ENCODE measurements at places on chromosomes 7 and 10.

DNA sequence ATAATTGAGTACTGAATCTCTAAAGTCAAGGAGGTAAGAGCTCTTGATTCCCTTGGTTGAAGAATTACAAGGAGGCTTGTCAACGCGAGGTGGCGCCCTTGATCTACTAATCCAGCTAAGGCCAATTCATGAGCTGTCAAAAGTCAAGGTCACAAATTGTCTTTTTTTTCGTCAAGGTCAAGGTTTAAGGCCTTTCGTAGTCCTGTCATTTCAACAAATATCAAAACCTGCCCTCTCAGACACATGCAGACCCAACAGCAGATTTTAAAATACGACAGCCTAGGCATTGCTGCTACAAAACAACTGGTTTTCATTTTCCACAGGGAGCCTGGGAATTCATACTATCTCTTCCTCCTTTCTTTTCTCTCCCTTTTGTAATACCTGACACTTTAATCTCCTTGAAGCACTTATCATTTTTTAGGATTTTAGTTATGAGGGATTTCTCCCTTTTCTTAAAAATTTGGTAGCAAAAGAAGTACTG is 3.6 kb downstream of the HOXA13 start:
- peaks cover 83% of the 10 kb centered on the region for H3K27me3 ChIP-seq
- H3K4me3 ChIP-seq, result no peak overlapping the region
- H3K27ac ChIP-seq, result no peak overlapping the region
- peaks cover 27% of the 10 kb centered on the region for H3K36me3 ChIP-seq

DNA sequence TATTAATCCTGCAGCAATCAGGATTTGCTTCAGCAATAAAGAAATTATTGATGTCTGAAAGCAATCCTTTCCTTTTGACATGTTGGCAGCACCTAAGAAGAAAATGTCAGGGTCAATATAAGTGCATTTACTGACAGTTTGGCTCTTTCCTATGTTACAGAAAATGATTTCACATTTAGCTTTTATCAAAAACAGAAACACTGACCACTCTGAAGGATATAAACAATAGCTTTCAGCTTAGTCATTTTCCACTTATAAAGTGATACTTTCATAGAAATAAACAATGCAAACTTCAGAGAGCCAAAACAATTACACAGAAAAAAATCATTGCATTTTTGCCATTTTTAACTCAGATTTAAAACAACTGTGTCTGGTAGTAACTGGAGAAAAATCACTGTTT is 325.6 kb upstream of the KAT6B start:
- no peak for DNase-seq
- no peaks in the 10 kb centered on the region for H3K27me3 ChIP-seq
- H3K4me3 ChIP-seq, result no peak overlapping the region
- H3K27ac ChIP-seq, result no peak overlapping the region
- peaks cover 2% of the 10 kb centered on the region for H3K4me1 ChIP-seq
- H3K36me3 ChIP-seq, result no peaks in the 10 kb centered on the region

DNA sequence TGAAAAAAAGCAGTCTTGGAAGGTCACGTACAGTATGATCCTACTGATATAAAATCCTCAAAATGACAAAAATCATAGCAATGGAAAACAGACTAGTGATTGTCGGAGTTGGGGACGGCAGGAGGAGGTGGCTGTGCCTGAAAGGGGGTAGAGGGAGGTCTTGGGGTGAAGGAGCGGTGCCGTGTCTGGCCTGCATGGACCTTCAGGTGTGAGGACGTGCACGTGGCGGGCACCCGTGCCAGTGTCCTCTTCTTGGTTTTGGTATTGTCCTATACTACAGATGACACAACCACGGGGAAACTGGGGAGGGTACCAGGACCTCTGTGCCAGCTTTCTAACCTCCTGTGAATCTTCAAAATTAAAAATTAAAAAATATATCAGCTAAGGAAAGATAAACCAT is 73.0 kb downstream of the COBL start:
- DNase-seq, result no peak
- no peak overlapping the region for H3K27ac ChIP-seq

GRCh38 chr7:73438547-73439409 is 5.2 kb downstream of the FZD9 start:
- H3K36me3 ChIP-seq, result peaks cover 39% of the 10 kb centered on the region
- no peak overlapping the region for H3K27ac ChIP-seq
- no peaks in the 10 kb centered on the region for H3K27me3 ChIP-seq

GRCh38 chr10:123323884-123324283 is 169.7 kb downstream of the BUB3 start:
- H3K27ac ChIP-seq, result no peak overlapping the region
- no peaks in the 10 kb centered on the region for H3K27me3 ChIP-seq
- H3K36me3 ChIP-seq, result no peaks in the 10 kb centered on the region
- no peaks in the 10 kb centered on the region for H3K4me1 ChIP-seq
- DNase-seq, result no peak
- H3K4me3 ChIP-seq, result no peak overlapping the region
